NCI-H187 treated with DMSO at 0.1 percent for 48 hours (cell line): ENCODE measurements at places on chromosomes 3 and 15.

GRCh38 chr3:62995119-62995518 lies 119.9 kb upstream of the CADPS start:
- DNase-seq = no peak

GRCh38 chr3:111762537-111762936 lies 96.5 kb upstream of the PHLDB2 start:
- DNase-seq = no peak

- no peak for DNase-seq
These were observed 55.3 kb downstream of the ADAMTSL3 start for GRCh38 chr15:83709241-83709640.

DNA sequence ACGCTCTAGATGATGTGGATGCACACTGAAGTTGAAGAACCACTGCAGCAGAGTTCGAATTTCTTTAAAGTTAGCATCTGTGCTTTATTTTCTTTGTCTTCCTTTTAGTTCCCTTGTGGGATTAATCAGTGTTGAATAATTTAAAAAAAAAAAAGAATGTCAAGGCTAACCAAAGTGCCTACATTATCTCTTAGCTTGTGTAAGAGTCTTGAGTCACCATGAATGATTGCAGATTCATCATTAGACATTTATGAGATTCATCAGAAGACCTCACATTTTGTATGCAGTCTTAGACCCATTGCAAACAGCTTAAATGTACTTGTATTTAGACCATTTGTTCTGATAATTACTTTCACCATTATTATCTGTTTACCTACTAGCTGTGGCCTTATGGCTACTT lies 182.2 kb downstream of the FNDC3B start:
- no peak for DNase-seq

DNA sequence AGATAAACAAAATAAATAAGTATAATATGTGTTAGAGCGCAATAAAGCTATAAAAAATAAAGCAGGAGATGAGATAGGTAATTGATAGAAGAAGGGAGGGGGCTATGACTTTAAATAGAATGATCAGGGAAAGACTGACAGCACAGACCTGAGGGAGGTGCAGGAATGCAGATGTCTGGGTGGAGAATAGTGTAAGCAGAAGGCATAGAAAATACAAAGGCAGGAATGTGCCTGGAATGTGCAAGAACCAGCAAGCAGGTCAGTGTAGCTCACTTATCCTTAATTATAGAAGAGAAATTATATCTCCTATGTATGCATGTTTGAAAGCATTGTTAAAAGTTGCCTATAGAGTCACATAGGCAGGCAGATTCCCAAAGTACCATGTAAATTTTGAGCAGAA lies 239.4 kb upstream of the SOX14 start:
- no peak for DNase-seq

DNA sequence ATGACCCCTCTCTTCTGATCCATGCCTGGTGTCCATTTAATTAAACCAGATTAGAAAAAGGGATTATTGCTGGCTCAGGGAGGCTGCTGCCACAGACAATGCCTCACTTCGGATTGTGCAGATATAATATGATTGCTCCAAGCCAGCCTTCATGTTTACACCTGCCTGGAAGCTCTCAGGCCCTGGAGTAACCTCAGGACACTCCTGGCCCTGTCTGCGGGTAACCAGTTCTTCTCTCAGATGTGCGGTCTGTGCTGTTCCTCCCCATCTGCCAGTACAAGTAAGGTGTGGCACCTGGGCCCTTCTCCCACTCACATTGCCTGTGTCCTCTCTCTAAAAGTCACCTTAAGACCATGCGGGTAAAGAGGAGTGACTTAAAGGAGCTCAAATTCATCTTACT lies 8.8 kb upstream of the GOLGA8J start:
- DNase-seq = no peak
